ENCODE measurements at places on chromosomes 7 and 10.

GRCh38 chr7:122316467-122317388, 12.2 kb upstream of the FEZF1 start:
- H3K36me3 ChIP-seq = no peaks in the 10 kb centered on the region
- H3K4me3 ChIP-seq = no peak overlapping the region
- no peak overlapping the region for H3K27ac ChIP-seq
- H3K4me1 ChIP-seq = no peaks in the 10 kb centered on the region
- DNase-seq = no peak

DNA sequence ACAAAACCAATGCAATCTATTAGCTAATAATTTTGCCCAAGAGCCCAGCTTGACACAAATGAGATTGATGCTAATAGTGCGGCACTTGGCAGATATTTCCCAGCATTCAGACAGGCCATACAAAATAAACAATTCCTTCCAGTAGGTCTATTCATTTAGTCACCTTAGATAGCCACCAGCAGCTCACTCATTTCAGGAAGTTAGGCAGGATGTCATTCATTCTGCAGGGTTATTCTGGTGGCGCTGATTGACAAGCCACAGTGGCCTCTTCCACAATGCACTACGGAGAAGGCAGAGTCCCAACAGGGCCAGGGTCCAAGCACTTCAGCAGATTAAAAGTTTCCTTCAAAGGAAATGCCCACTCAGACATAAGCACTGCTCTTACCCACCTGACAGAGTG, 55.8 kb downstream of the PIK3AP1 start:
- peak; percentile 68 for DNase-seq
- peaks cover 42% of the 10 kb centered on the region for H3K4me1 ChIP-seq
- no peaks in the 10 kb centered on the region for H3K36me3 ChIP-seq
- no peak overlapping the region for H3K4me3 ChIP-seq
- peaks cover 3% of the 10 kb centered on the region for H3K27me3 ChIP-seq

- H3K4me1 ChIP-seq = no peaks in the 10 kb centered on the region
- DNase-seq = no peak
- H3K4me3 ChIP-seq = no peak overlapping the region
These were observed 67.5 kb downstream of the STRA8 start for GRCh38 chr7:135300913-135301765.

DNA sequence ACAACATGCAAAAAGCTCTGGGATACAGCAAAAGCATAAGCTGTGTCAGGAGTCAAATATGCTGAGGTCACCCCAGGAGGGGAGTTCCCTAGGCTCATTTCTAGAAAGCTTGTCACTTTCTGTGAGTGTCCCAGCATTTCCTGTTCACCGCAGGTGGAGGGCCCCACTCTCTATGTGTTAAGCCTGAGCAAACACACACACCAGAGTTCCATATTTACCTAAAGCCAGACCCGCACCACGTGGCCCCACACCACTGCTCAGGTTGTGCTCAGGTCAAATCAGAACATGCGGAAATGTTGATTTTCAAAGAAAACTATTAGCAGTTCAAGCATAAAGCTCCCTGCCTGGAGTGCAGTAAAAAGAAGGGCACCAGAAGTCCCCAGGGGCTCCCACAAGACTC, 259.6 kb upstream of the PPP2R2D start:
- no peak overlapping the region for H3K4me3 ChIP-seq
- H3K27me3 ChIP-seq = peaks cover 4% of the 10 kb centered on the region
- DNase-seq = peak; percentile 48
- no peaks in the 10 kb centered on the region for H3K36me3 ChIP-seq
- peaks cover 8% of the 10 kb centered on the region for H3K4me1 ChIP-seq
- H3K27ac ChIP-seq = no peak overlapping the region

DNA sequence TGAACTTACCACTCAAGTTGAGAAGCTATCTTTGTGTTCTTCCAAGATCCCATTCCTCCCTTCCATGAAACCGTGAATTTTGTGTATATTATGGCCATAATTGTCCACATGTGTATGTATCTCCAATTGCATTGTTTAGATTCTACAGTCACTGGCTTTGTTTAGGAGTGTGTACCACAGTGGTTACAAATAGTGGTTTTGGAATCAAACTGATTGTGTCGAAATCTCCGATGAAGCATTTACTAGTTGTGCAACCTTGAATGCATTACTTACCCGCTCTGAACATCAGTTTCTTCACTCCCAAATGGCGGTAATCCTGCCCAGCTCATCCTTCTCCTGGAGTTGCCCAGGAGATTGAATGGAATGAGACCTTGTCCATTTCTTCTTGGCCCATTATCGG, 145.0 kb upstream of the ZNF32 start:
- no peak for DNase-seq
- no peak overlapping the region for H3K27ac ChIP-seq
- no peaks in the 10 kb centered on the region for H3K4me1 ChIP-seq
- H3K36me3 ChIP-seq = no peaks in the 10 kb centered on the region
- H3K4me3 ChIP-seq = no peak overlapping the region

GRCh38 chr10:123150271-123150985, 2.5 kb downstream of the HMX2 start:
- H3K27me3 ChIP-seq = peaks cover 48% of the 10 kb centered on the region
- DNase-seq = no peak
- H3K4me3 ChIP-seq = peak overlapping the region; percentile 62
- H3K36me3 ChIP-seq = peaks cover 15% of the 10 kb centered on the region
- no peak overlapping the region for H3K27ac ChIP-seq

DNA sequence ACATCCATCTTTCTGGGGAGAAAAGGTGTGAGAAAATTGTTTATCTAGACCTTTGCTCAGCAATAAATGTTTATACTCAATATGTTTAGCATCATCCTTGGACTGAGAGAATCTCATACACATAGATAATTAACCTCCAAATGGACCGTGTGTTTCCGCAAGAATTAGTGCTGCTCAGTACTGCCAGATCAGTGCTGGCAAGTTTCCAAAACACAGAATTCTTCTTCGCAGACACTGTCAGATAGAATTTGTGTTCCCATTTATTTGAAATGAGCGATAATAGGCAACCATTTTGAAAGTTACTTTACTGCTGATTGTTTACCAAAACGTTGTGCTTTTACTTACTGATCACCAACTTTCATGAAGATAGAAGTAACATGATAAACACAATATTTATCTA, 33.7 kb downstream of the STAMBPL1 start:
- peaks cover 65% of the 10 kb centered on the region for H3K36me3 ChIP-seq
- H3K27ac ChIP-seq = no peak overlapping the region
- DNase-seq = no peak
- H3K27me3 ChIP-seq = no peaks in the 10 kb centered on the region
- H3K4me1 ChIP-seq = no peaks in the 10 kb centered on the region

DNA sequence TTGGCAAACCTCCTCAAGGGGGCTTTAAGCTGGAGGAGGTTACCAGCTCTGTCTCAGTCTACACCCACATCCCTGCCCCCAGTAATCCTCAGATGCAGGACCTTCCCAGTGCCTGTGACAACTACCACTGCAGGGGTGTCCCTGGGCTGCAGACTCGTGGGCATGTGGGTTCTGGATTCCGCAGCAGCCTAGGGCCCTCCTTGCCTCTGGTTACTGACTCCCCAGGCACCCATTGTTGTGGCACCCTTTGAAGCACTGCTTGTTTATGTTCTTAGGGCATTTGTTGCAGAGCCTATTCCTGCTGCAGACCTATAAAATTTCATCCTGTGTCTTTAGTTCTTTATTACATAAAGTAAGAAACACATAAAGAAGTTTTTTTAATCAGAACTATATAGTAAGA, 51.1 kb upstream of the GJD4 start:
- no peak overlapping the region for H3K27ac ChIP-seq
- H3K4me1 ChIP-seq = no peaks in the 10 kb centered on the region
- H3K4me3 ChIP-seq = no peak overlapping the region
- no peak for DNase-seq
- H3K27me3 ChIP-seq = no peaks in the 10 kb centered on the region

DNA sequence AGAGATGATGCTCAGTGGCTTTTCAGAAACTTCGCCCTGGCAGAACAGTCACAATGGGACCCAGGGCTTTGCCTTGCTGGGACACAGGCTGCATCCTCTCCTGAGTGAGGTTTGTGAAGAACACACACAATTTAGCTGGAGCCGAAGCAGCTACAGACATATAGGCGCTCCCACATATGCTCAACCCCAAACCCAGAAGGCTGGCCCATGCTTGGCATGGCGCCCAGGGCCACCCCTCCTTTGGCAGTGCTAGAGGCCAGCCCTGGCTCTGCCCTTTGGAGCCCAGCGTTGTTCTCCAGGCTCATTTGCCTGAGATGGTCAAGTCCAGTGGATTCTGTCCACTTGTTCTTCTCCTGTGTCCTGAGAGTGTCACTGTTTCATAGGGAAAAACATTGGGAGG, 94.4 kb downstream of the WDFY4 start:
- H3K27ac ChIP-seq = no peak overlapping the region
- no peaks in the 10 kb centered on the region for H3K4me1 ChIP-seq
- peaks cover 6% of the 10 kb centered on the region for H3K27me3 ChIP-seq
- peak; percentile 1 for DNase-seq
- H3K36me3 ChIP-seq = no peaks in the 10 kb centered on the region
- H3K4me3 ChIP-seq = no peak overlapping the region

GRCh38 chr7:155097338-155097737, 27.2 kb downstream of the HTR5A start:
- H3K4me3 ChIP-seq = no peak overlapping the region
- no peak overlapping the region for H3K27ac ChIP-seq
- H3K27me3 ChIP-seq = peaks cover 15% of the 10 kb centered on the region
- peaks cover 9% of the 10 kb centered on the region for H3K4me1 ChIP-seq
- DNase-seq = no peak

DNA sequence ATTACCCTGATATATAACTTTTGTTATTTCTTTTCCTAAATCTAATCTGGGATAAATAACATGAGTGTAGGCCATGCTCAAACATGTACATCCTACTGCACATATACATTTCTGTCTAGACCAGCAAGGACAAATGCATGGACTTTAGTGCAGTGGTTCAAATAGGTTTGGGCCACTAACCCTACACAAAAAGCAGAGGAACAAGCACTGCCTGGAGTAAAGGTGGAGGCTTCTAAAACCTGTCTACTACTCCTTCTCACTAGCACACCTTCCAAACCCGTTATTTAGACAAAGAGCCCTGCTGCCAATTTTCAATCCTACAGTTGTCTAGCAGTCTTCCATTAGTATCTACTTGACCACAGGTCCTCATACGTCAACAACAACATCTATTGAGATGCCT, 34.8 kb downstream of the SGCE start:
- H3K27ac ChIP-seq = no peak overlapping the region
- peaks cover 12% of the 10 kb centered on the region for H3K4me1 ChIP-seq
- no peak for DNase-seq
- no peak overlapping the region for H3K4me3 ChIP-seq
- H3K36me3 ChIP-seq = no peaks in the 10 kb centered on the region

- H3K4me3 ChIP-seq = no peak overlapping the region
- H3K27ac ChIP-seq = no peak overlapping the region
- no peaks in the 10 kb centered on the region for H3K4me1 ChIP-seq
- no peak for DNase-seq
These were observed 97.4 kb downstream of the TWIST1 start for GRCh38 chr7:19020062-19020461.

DNA sequence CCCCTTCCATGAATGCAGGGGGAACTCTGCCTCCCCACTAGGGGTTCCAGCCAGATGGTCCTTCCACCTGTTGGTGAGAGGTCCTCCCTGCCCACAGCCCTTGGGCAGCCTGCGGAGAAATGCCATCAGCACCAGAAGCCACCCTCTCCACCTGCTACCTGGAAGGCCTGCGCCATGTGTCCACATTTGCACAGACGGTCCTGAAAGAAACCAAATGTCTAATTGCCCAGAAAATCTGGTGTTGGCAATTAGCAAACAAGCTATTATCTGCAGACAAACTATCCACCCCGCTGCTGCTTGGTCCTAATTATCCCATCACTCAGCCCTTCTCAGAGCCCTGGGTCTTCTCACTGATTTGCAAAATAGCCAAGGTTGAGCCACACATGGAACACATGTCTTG, 32.3 kb downstream of the HSPA12A start:
- H3K27ac ChIP-seq = no peak overlapping the region
- H3K4me1 ChIP-seq = no peaks in the 10 kb centered on the region
- H3K27me3 ChIP-seq = peaks cover 3% of the 10 kb centered on the region
- no peaks in the 10 kb centered on the region for H3K36me3 ChIP-seq
- DNase-seq = no peak
- H3K4me3 ChIP-seq = no peak overlapping the region

Measured in activated CD8-positive, alpha-beta memory T cell treated with anti-CD3 and anti-CD28 coated beads, Interleukin-2, amount 10 ng/mL, durations not matched to agents 7 days and 5 days (primary cell).